Vein endothelial cell (primary cell): ENCODE measurements at places on chromosomes 12 and 14. TPM values are rescaled to one million over a fixed set of nuclear protein-coding genes. Genes with fewer than 3 reads are reported as not detected.

The CGRRF1 gene
- 12.1 and 12.4 TPM in 2 replicates for total RNA-seq

The BMP4 gene
- 103 and 240 TPM in 2 replicates for total RNA-seq

The SUSD6 gene
- 28.1 and 29.7 TPM in 2 replicates for total RNA-seq

The PRIMA1 gene
- not detected in 2 replicates for total RNA-seq

The MDP1 gene
- 9.1 TPM in 2 replicates for total RNA-seq

The DUSP6 gene
- total RNA-seq, result 275 and 473 TPM in 2 replicates

The TEX22 gene
- total RNA-seq, result 0.10 TPM in 1 of 2 replicates, not detected in the other

The PLCZ1 gene
- 0.38 TPM in 1 of 2 replicates, not detected in the other for total RNA-seq

The SRRM4 gene
- not detected in 2 replicates for total RNA-seq

The KRT8 gene
- total RNA-seq, result 12.5 and 21.6 TPM in 2 replicates

The NAA25 gene
- 21.9 and 29.1 TPM in 2 replicates for total RNA-seq

The MGST1 gene
- total RNA-seq, result 17.6 and 39.3 TPM in 2 replicates

The POTEM gene
- total RNA-seq, result not detected in 2 replicates

The KRT3 gene
- not detected in 2 replicates for total RNA-seq
